Nucleus accumbens (tissue), 56 donors: ENCODE measurements at places on chromosomes 4 and X.

- no peak for DNase-seq
Measured at GRCh38 chr4:152877868-152878267, 58.3 kb upstream of the FHDC1 start.

DNA sequence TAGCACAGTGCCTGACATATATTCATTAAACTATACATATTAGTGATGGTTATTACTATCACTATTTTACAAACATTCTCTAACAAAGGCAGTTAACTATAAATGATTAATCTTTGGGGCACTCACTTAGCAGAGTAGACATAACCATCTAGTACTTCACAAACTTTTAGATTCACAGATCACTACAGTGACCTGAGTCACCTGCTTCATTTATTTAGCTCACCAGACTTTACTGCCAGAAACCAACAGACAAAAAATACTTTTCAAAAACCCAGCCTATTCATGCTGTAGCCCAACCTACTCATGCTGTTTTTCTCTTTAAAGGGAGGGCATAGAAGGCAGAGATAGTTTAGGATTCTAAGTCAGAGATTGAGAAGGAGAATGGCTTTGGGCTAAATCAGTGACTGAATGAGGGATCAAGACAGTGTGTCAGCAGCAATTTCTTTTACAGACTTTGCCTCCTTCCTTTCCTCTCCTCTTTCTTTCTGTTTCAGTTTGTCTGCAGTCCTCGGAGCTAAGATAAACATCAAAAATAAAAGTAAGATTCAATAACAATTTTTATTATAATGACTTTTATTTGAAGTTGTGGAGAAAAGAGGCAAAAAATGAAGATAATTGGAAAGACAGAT is 34.7 kb upstream of the PDE5A start:
- DNase-seq: no peak

- no peak for DNase-seq
Measured at GRCh38 chr4:185779517-185779916, 32.5 kb downstream of the SORBS2 start.

- DNase-seq: no peak
Measured at GRCh38 chr4:4323705-4324534, 33.9 kb downstream of the ZBTB49 start.

DNA sequence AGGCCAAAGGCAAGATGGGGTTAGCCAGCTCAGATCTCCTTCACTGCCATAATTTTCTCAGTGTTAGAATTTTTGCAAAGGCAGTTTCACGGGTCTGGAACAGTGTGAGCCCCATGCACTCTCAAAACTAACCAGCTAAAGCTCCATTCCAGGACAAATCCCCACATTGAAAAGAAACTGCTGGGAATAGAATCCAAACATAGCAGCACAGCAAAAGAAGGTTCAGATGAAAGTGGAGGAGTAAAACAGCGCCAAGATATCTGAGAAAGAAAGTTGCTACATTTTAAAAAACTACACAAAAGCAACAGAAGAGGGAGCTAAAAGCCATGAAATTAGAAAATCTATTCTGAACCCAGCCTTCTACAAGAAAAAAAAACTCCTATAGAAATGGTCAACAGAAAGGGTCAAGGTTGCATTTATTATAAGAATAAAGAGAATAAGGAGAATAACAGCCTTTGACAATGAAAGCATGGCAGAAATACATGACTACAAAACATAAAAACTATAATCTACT is 39.6 kb upstream of the SLC7A3 start:
- no peak for DNase-seq
